ENCODE measurements at places on chromosomes 6 and 20.

- H3K4me3 ChIP-seq, result no peak overlapping the region
- H3K36me3 ChIP-seq, result peaks cover 63% of the 10 kb centered on the region
- H3K27ac ChIP-seq, result peak overlapping the region; percentile 47
Observed at GRCh38 chr20:50572938-50573777, 63.0 kb downstream of the PTPN1 start.

DNA sequence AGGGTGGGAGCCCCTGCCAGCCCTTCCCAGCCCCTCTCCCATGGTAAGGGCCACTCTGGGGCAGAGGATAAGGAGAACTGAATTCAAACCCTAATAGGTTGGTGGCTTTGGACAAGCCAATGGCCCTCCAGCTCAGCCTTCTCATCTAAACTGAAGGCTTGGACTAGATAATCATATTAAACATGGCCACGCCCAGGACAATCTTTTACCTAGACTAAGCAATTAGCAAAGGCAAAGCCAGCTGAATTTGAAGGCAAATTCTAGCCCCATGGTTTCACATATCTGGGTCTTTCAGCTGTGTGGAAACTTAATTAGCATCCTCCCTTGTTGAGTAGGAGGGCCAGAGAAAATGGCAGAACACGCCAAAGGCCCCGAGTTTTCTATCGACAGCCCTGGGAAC lies 10.7 kb downstream of the SLC22A23 start:
- H3K36me3 ChIP-seq, result peaks cover 3% of the 10 kb centered on the region
- no peaks in the 10 kb centered on the region for H3K4me1 ChIP-seq
- H3K27me3 ChIP-seq, result peaks cover 58% of the 10 kb centered on the region
- H3K4me3 ChIP-seq, result no peak overlapping the region

- no peak overlapping the region for H3K27ac ChIP-seq
- no peaks in the 10 kb centered on the region for H3K4me1 ChIP-seq
- H3K36me3 ChIP-seq, result peaks cover 7% of the 10 kb centered on the region
- no peaks in the 10 kb centered on the region for H3K27me3 ChIP-seq
- DNase-seq, result no peak
Observed at GRCh38 chr20:63682384-63683139, 13.9 kb upstream of the TNFRSF6B start.

DNA sequence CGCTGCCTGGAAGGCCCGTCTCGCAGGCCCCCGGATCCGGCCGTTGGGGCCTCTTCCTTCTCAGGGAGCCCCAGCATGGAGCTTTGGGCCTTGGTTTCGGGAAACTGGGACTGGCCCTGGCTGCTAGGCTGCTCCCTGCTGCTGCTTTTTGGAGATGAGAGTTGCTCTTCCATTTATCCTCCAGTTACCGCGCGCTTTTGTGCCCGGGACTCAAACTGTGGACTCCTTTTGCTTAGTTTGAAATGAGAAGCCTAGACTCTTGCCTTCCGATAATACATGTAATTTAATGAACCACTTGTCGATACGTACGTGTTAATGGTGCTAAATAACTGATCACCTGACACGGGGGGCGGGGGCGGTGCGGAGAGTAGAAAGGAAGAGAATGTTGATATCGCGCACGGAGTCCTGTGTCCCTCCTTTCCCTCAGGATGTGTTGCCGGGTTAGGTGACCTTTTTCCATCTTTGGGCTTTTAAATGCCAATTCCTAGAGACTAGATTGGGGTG lies 968 bp downstream of the PHF3 start:
- H3K27me3 ChIP-seq, result no peaks in the 10 kb centered on the region
- H3K27ac ChIP-seq, result peak overlapping the region; percentile 100
- peaks cover 20% of the 10 kb centered on the region for H3K36me3 ChIP-seq
- peak; percentile 30 for DNase-seq

DNA sequence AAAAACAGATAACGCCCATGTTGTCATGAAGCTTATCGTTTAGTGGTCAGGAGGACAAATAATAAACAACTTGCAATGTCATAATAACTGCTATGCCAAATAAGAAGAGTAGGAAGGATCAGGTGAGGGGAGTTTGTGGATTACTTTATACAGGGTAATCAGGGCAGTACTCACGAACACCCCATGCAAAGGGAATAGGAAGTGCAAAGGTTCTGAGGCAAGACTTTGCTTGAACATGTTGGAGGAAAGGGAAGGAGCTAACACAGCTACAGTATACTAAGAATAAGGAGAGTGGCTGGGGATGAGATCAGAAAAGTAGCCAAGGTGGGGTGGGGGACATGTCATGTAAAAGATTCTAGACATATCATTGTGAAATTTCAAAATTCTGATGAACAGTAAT lies 292.0 kb upstream of the RUNX2 start:
- H3K4me1 ChIP-seq, result no peaks in the 10 kb centered on the region
- H3K36me3 ChIP-seq, result no peaks in the 10 kb centered on the region
- no peak overlapping the region for H3K27ac ChIP-seq
- DNase-seq, result no peak

- H3K27ac ChIP-seq, result no peak overlapping the region
- no peaks in the 10 kb centered on the region for H3K36me3 ChIP-seq
- no peak for DNase-seq
- H3K4me3 ChIP-seq, result no peak overlapping the region
- peaks cover 6% of the 10 kb centered on the region for H3K4me1 ChIP-seq
Observed at GRCh38 chr6:43088654-43089056, 12.5 kb downstream of the PTK7 start.

- DNase-seq, result no peak
- no peak overlapping the region for H3K4me3 ChIP-seq
- H3K36me3 ChIP-seq, result no peaks in the 10 kb centered on the region
- peaks cover 22% of the 10 kb centered on the region for H3K27me3 ChIP-seq
- H3K4me1 ChIP-seq, result peaks cover 4% of the 10 kb centered on the region
Observed at GRCh38 chr6:13528232-13528631, 40.8 kb upstream of the GFOD1 start.

- no peaks in the 10 kb centered on the region for H3K4me1 ChIP-seq
- H3K36me3 ChIP-seq, result no peaks in the 10 kb centered on the region
- no peak for DNase-seq
- H3K4me3 ChIP-seq, result no peak overlapping the region
- H3K27ac ChIP-seq, result no peak overlapping the region
- H3K27me3 ChIP-seq, result peaks cover 9% of the 10 kb centered on the region
Observed at GRCh38 chr6:46367354-46368168, 123.7 kb downstream of the RCAN2 start.

GRCh38 chr6:124036384-124036783 lies 232.7 kb downstream of the NKAIN2 start:
- no peak for DNase-seq
- H3K36me3 ChIP-seq, result no peaks in the 10 kb centered on the region

DNA sequence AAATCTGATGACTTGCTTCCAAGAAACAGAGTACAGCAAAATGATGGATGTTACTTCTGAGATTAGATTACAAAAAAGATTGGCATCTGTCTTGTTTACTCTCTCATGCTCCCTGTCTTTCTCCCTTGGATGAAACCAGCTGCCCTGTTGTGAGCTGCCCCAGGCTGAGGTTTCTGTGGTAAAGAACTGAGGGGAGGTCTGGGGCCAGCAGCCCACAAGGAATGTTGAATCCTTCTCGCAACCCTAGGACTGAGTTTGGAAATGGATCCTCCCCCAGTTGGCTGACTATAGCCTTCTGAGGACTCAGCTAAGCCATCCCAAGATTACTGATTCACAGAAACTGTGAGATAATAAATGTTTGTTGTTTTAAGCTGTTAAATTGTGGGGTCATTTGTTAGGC lies 5.6 kb upstream of the HECA start:
- no peaks in the 10 kb centered on the region for H3K27me3 ChIP-seq
- H3K27ac ChIP-seq, result peak overlapping the region; percentile 33
- no peak for DNase-seq
- no peak overlapping the region for H3K4me3 ChIP-seq
- H3K4me1 ChIP-seq, result peaks cover 41% of the 10 kb centered on the region

DNA sequence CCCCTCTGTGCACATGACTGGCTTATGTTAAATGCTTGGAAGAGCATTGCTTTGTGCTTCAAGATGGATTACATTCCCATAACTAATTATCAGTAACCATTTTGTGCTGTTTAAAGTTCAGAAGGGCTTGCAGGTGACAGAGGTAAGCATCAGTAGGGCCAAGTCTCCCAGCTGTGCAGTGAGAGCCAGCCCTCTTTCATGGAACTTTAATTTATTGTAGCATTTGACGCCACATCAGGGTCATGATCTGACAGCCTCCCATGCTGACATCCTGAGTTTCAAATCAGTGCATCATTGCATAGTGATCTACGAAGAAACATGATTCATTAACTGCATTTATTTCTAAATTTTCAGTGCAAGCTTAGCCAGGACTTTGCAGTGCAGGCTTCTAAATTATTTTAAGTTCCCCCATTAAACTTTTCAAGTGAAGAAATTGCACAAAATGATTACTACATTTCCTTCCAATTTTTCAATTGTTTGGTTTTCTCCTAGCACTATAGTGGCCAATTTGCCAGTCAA lies 380.9 kb downstream of the UTRN start:
- peaks cover under 1% of the 10 kb centered on the region for H3K36me3 ChIP-seq
- no peak for DNase-seq
- H3K4me1 ChIP-seq, result peaks cover 72% of the 10 kb centered on the region
- H3K4me3 ChIP-seq, result peak overlapping the region; percentile 21

- H3K36me3 ChIP-seq, result no peaks in the 10 kb centered on the region
- H3K4me1 ChIP-seq, result peaks cover 3% of the 10 kb centered on the region
- peaks cover 34% of the 10 kb centered on the region for H3K27me3 ChIP-seq
- H3K27ac ChIP-seq, result no peak overlapping the region
- DNase-seq, result no peak
Observed at GRCh38 chr6:16217156-16217721, 21.1 kb upstream of the GMPR start.

DNA sequence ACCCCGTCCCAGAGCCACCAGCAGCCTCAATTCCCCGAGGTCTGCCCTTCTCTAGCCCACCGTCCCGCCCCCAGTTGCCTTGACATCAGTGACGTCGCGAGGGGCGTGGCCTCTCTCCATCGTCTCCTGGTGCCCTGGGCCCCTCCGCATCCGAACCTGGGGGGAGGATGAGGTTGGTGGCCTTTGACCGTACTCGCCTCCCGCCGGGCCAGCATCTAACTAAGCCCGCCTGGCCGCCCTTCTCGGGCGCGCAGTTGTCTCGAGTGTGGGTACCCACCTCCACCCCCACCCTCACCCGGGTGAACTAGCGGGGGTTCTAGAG lies 5.5 kb upstream of the ARMC12 start:
- DNase-seq, result peak; percentile 93
- peaks cover 14% of the 10 kb centered on the region for H3K36me3 ChIP-seq
- H3K4me3 ChIP-seq, result peak overlapping the region; percentile 86
- no peaks in the 10 kb centered on the region for H3K27me3 ChIP-seq
- peaks cover 67% of the 10 kb centered on the region for H3K4me1 ChIP-seq

GRCh38 chr20:2865630-2866029 lies 7.7 kb upstream of the PTPRA start:
- H3K4me3 ChIP-seq, result peak overlapping the region; percentile 46
- H3K4me1 ChIP-seq, result peaks cover 28% of the 10 kb centered on the region
- H3K27me3 ChIP-seq, result no peaks in the 10 kb centered on the region
- H3K27ac ChIP-seq, result peak overlapping the region; percentile 85

All from effector memory CD8-positive, alpha-beta T cell (primary cell).